ENCODE measurements at places on chromosomes 2 and 18.

DNA sequence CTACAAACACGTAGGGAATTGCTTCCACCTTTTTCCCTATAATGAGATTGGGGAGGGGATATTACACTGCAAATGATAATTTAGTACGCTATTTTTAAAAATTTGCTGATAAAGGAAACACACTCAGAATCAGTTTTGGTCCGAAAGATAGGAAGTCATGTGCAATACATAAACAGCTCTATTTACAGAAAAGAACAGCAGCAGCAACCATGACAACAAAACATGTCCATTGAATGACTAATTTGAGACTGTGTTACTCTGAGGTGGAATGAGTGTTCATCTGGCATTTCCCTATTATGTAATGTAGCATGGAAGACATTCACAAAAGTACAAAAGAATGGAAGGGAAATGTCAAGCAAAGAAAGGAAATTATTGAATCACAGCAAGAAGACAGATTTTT, 337.2 kb downstream of the NBAS start:
- no peak for DNase-seq

DNA sequence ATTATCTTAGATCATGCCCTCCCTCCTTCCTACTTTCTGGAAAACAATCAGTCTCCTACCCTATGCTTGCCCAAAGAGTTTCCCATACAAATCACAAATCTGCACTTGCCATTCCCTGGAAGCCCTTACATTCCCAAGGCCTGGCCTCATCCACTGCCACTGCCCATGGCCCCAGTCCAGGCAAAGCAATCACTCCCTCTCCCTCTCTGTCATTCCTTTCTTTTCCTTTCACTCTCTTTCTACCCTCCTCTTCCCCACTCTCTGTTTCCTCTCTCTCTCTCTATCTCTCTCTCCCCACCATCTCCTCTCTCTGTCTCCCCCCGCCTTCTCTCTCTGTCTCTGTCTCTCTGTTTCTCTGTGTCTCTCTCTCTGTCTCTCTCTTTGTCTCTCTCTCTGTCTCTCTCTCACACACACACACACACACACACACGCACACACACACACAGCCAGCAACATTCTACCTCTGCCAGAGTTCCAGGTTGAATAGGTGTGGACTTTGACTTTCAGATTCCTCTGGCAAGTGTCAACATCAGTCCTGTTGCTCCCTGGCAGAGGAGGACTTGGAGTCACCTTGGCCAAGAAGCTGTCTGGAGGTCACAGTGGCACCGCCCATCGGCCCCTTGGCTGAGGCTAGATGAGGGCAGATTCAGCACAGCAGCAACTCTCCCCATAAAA, 43.7 kb upstream of the NAT8 start:
- DNase-seq, result no peak

GRCh38 chr2:96185516-96185915, 23.1 kb downstream of the STARD7 start:
- DNase-seq, result no peak

DNA sequence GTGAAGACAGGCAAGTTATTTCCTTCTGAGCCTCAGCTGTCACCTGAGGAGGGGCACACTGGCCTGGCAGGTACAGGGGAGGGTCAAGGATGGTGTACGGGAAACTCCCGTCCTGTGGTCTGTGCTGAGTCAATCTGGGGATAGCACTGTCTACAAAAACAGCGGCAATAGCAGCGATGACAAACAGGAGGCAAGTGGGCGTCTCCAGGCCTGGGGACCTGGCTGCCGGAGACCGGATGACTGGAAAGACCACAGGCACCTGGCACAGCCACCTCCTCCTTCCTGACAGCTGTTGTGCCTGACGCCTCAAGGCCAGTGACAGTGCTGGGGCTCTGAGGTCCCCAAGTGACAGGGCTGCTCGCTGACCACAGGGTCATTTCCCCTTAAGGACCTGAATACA, 202.1 kb upstream of the HS6ST1 start:
- no peak for DNase-seq

- DNase-seq, result no peak
Observed at GRCh38 chr2:8148260-8149006, 533.4 kb upstream of the ID2 start.

- DNase-seq, result no peak
Observed at GRCh38 chr2:46771309-46771708, 144.3 kb downstream of the MCFD2 start.

DNA sequence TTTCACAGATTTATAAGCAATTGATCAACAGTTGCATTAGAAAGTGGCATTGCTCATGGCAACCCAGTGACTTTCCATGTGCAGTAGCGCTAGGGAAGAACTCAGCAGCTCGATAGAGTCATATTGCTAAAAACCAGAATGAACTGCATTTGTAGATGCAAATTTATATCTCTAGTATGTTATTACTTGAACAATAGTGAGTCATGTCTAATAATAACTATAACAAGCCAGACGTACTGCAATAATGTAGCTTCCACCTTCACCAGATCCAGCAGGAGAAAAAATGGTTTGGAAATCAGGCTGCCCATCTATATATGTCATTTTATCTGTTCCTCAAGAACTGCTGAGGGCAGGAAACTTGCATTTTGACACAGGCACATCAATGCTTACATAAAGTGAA, 66.5 kb upstream of the FIGN start:
- DNase-seq, result no peak

- DNase-seq, result no peak
Observed at GRCh38 chr2:132400169-132400900, 16.3 kb upstream of the GPR39 start.

GRCh38 chr2:231415029-231415428, 19.5 kb downstream of the B3GNT7 start:
- DNase-seq, result no peak

GRCh38 chr18:77650799-77651385, 401.2 kb downstream of the GALR1 start:
- DNase-seq, result peak; percentile 16

DNA sequence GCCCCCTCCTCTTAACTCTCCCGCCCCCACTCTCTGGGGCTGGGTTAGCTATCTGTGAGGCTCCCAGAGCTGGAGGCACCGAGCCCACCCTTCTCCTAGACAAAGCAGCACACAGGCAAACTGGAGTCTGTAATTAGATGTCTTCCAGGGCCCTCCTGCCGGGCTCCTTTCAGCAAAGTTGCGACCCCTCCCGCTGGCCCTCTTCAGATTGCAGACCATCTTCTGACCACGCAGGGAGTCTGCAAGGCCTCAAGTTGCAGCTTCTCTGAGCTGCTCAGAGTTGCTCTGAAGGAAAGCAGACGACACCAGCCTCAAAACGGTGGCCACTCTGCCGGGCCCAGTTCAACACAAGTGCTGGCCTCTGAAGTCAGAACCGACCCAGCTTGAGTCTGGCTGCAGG, 228.4 kb upstream of the COPS8 start:
- no peak for DNase-seq

DNA sequence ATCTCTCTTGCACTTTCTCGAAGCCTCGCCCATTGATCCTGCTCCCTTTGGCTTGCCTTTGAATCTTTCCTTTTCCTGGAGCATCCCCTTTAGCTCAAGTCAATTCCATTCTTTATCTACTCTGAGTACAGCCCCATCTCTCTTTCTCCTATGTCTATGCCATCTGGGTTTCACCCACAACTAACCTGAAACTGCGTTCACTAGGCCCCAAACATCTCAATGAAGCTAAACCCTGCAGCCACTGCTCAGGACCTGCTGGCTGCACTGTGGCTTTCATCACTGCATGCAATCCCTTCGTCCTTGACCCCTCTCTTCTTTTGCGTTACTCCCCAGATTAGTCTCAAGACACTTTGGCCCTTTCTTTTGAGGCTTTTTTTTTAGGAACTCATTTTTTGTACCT, 81.6 kb upstream of the CYRIA start:
- no peak for DNase-seq

DNA sequence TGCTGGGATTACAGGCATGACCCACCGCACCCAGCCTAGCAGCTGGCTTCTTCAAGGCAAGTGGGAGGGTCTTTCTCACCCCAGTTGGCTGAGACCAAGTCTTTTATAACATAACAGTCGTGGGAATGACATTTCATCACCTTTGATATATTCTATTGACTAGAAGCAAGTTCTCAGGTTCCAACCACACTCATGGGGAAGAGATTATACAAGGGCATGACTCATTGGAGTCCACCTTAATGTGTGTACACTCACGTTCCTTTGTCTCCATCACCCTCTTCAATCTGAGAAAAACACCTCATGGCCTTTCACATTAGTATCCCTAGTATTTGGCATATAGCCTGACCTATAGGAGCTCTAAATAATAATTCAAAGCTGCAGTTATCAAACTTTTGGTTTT, 2.8 kb upstream of the BBS5 start:
- DNase-seq, result no peak

GRCh38 chr2:184598316-184599053, at the start of gene ZNF804A:
TSS of gene ZNF804A (plus strand) at chr2:184598529. CDS start at chr2:184598960, 431 bp downstream.
- peak; percentile 9 for DNase-seq

- no peak for DNase-seq
Observed at GRCh38 chr2:85353876-85354285, 447 bp downstream of the RETSAT start.
